Activated naive CD8-positive, alpha-beta T cell treated with anti-CD3 and anti-CD28 coated beads for 36 hours (primary cell): ENCODE measurements at places on chromosomes 16 and 17.

DNA sequence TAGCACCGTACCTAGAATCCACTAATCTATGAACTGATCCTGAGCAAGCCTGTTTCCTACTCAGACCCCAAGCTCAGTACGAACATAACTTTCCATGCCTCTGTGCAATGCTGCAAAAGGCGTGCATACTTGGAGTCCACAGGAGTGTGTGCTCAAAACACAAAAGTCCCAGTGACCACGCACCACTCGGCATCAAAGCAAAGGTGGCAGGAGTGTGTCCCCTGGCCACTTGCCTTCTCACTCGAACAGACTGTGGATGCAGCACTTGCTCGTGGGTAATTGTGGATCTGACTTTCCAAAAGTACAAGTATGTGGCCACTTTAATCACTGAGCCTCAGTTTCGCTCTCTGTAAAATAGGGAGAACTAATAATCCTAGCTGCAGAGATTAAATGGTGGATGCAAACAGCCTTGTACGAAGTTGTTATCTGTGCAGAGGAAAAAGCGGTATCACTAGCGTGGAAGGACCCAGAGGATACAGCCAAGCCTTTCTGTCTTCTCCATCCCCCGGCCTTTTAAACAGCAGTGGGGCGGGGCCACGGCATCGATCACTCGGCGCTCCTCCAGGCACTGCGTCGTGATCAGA is 311 bp upstream of the KDM8 start:
- peak; percentile 90 for DNase-seq

- DNase-seq = no peak
Measured at GRCh38 chr16:10877472-10877946, 507 bp downstream of the CIITA start.

- DNase-seq = no peak
Measured at GRCh38 chr17:50487213-50488096, 8.8 kb downstream of the RSAD1 start.

DNA sequence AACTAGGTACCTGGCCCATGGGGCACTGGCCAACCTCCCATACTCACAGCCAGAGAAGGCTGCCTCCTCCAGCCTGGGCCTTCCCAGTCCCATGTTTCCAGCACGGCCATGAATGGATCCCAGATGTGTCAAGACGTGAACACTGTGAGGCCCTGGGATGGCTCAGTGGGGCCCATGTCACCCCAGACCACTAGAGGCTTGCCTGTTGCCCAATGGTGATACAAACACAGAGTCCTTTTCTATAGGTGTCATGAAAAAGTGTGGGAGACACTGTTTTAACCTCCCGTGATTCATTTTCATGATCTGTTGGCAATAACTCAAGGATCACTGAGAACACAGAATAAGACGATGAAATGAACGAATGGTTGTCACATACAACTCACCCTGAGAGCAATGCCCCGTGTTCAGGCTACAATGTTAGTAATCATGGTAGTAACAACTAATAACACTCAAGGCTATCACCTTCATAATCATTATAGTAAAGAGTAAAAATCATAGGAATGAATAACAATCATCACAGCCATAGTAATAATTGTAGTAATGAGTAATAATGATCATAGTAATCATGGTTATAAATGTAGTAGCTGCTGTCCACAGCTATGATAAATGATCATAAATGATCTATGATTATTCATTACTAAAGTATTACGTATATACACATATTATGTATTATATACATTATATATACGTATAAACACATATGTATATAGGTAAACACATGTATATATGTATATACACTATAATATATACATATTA is 64.0 kb downstream of the DYNLRB2 start:
- DNase-seq = no peak

DNA sequence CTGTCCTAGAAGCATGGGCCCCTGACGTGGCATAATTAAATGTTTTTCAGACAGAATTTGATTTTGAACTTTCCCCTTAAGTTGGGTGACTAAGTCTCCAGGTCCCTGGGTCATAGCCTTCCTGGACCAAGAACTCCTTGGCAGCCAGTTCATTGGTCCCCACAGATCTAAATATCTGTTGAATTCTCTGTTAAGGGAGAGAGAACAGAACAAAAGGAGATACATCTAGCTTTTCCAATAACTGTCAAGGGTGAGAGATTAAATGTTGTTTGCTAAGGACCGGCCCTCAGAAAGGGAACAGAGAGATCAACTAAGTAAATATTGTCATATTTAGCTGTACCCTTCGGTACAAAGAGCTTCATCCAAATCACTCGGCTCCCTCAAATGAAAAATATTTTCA is 78.2 kb upstream of the NOL11 start:
- no peak for DNase-seq

GRCh38 chr16:47847220-47847970 is 308.4 kb downstream of the ABCC12 start:
- DNase-seq = no peak

- DNase-seq = no peak
Measured at GRCh38 chr16:64181271-64181925, 940.5 kb downstream of the CDH11 start.

DNA sequence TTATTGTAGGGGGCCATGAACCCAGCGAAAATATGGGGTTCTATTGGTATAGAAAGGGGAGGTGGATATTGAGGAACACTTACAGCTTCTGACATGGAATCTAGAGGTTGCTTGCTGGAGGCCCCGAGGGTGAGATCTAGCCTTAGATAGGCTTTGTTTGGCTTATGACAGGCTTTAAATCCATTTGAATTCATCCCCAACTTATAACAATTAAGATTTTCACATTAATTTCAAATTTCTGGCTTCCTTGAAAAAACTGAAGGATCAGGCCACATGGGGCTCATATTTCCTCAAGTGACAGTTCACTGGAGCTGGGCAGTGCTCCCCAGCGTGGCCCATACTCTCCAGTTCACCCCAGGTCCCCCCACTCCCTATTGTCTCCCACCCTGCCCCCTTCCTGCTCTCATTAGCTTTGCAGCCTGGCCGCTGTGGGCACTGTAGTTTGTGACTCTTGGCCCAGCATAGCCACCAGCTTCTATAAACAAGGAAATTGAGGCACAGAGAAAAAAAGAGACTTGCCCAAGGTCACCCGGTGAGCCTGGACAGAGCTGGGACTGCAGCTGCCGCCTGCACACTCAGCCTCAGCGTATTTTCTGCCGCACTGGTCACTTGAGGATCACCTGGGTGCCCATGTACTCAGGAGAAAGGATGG is 19.8 kb upstream of the ADGRG1 start:
- DNase-seq = no peak

GRCh38 chr17:34099859-34100515 is 155.1 kb upstream of the CCL2 start:
- DNase-seq = no peak

GRCh38 chr16:72812672-72813071 is 235.3 kb downstream of the ZFHX3 start:
- no peak for DNase-seq

- no peak for DNase-seq
Measured at GRCh38 chr16:12201216-12201615, 224.7 kb downstream of the SNX29 start.

- no peak for DNase-seq
Measured at GRCh38 chr16:15502041-15502725, 67.8 kb downstream of the BMERB1 start.

GRCh38 chr16:24677388-24677787 is 52.1 kb upstream of the TNRC6A start:
- DNase-seq = no peak

DNA sequence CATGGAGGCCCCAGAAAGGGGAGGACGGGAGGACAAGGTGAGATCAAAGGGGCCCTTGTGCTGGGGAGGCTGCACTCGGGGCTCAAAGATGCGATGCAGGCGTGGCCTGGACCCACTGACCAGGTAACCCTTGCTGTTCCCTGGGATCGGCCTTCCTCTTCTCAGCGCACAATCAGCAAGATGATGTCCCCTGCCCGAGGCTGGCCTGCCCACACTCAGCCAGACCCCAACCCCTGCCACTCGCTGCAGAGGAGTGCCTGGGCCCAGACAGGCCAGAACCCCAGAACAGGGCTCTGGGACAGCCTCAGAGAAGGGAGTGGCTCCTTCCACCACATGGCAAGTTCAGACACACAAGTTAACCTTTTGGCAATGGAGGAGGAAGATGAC is 14.8 kb downstream of the KIFC3 start:
- DNase-seq = no peak

DNA sequence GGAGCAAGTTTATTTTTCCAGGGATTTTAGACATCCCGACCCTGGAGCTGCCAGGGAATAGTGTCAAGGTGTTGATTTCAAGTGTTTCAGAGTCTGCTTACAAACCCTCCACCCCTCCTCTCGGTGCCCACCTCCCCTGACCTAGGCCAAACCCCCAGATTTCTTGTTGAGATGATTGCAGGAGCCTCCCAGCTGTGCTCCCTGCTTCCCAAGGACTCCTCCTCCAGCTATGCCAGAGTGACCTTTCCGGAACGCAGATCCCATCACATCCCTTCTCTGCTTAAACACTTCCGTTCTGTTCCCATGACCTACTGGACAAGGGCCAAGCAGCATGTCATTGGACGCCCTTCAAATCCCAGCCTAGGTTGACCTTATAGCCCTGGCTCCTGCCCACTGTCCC is 23.7 kb upstream of the CDH1 start:
- DNase-seq = no peak

DNA sequence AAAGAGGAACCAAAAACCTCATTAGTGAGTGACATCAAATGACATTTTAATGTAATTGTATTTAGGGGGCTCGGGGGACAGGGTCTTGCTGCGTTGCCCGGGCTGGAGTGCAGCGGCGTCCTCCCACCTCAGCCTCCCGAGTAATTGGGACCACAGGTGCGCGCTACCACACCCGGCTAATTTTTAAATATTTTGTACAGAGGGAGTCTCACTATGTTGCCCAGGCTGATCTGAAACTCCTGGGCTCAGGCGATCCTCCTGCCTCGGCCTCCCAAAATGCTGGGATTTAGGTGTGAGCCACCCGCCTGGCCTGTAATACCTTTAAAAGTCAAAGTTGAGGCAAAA is 581 bp downstream of the SNRNP25 start:
- DNase-seq = no peak

DNA sequence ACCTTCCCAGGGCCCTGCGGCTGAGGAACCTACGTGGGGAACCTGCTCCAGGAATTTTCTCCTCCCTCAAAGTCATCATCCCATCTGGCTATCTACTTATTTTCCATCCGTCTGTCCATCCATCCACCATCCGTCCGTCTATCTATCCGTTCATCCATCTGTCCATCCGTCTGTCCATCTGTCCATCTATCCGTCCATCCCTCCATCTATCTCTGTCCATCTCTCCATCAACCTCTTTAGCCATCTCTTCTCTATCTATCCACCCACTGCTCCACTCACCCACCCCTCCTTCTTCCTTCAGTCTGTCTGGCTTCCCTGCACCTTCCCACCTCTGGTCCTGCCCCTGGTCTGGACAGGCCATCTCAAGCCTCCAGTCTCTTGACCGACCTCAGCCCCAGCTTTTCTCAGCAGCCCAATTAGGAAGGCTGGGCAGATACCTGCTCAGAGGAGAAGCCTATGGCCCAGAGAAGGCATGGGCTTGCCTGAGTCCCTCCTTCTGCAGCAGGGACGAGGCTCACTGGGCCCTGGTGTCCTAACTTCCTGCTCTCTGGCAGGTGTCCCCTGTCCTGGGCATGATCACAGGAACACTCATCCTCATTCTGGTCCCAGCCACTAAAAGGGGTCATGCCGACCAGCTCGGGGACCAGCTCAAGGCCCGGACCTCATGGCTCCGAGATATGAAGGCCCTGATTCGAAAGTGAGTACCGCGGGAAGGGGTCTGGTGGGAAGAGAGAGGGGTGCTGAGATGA is 23.0 kb downstream of the MYBBP1A start:
- DNase-seq = no peak

DNA sequence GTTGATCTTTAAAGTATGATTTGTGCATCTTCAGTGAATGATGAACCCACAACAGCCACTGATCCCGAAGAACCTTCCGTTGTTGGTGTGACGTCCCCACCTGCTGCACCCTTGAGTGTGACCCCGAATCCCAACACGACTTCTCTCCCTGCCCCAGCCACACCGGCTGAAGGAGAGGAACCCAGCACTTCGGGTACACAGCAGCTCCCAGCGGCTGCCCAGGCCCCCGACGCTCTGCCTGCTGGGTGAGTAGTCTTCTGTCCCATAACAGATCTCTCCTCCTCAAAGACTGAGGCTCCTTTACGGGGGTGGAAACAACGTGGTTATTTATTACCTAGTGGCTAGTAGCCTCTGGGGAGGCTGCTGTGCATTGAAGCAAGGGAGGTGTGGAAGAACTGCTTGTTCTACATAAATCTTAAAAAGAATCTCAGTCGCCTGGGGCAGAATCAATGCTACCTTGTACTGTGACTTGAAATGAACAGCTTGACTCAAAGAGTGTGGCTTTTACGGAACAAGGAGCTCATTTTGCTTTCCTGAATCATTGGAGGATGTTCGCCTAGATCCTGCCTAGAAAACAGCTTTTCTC is 63.0 kb upstream of the CLEC18A start:
- DNase-seq = no peak

DNA sequence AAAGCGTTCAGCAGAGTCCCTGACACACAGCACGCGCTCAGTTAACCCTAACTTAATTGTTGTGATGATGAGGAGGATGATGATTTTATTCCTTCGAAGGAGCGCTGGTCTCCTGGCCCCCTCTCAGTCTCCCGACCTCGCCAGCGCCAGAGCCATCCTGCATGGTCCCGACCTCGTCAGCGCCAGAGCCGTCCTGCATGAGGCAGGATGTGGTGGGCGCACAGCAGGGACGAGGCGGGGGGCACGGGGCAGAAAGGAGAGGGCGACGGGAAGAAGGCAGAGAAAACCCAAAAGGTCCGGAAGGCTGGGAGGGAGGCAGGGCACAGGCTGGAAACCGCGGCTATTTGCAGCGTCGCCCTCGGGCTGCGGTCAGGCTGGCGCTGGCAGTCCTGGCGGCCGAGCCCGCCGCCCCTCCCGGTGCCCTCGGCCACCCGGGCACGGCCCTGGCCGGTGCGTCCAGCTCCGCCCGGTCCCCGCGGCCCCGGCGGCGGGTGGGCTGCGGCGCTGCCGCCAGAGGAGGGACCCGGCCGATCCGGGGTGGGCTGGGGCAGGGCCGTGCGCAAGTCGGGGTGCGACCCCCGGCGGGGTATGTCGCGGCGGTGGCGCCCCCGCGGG is 3.0 kb upstream of the TAC4 start:
- DNase-seq = peak; percentile 14

GRCh38 chr17:35666967-35667532 is 64.4 kb upstream of the RASL10B start:
- DNase-seq = no peak

GRCh38 chr16:75458029-75458428 is 6.5 kb downstream of the TMEM170A start:
- DNase-seq = no peak

DNA sequence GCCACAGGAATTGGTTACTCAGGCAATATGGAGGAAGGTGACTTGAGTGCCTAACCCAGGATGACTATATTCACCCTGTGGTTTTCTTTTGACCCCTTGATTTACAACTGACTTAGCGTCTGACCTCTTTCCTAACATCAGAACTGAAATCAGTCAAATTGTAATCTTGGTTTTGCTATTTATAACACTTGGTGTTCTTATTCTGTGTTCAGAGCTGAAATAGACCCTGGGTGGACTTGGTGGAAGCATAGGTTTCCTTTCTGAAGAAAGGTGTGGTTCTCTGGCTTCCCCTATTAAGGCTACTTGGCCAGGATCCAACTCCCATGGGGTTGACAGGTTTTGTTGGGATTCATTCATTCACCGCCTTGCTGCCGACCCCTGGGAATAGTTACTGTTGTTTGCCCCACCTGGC is 80.8 kb downstream of the CLEC16A start:
- no peak for DNase-seq
